Central memory CD4-positive, alpha-beta T cell (primary cell): ENCODE measurements at places on chromosomes 3 and 15.

GRCh38 chr3:14788644-14789043 is 30.1 kb upstream of the FGD5 start:
- no peak for DNase-seq

- no peak for DNase-seq
Measured at GRCh38 chr3:13034861-13035260, 38.4 kb downstream of the IQSEC1 start.

GRCh38 chr3:7977245-7978086 is 524.2 kb upstream of the LMCD1 start:
- no peak for DNase-seq

GRCh38 chr3:113018536-113019181 is 27.9 kb downstream of the GTPBP8 start:
- no peak for DNase-seq

DNA sequence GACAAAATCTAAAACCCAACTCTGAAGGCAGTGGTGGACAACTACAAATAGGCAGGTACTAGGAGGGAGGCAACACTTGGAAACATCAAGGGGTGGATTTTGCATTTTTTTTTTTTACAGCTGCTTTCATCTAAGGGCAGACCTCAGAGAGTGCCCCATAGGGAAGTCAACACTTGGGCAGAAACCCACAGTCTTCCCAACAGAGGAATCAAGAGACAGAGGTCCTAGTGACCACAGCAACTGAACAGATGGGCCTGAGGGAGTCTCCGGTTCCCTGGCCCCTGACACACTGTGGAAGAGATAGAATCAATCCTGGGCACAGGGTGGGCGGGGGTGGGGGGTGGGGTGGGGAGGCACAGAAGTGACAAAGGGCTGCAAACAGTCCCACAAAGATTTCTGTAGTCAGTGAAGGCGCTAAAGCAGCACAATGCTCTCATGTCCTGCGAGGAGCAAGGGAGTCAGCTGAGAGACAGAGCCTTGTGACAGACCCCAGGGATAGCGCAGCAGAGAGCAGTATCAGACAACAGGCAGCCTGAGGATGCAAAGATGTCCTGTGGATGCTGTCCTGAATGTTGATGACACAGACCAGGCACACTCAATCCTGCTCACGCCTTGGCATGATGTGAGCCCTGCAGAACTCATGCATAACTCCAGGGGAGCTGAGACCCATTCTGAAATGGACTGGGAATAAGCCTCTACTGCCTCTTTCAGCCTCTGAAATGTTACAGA is 6.9 kb upstream of the RFTN1 start:
- no peak for DNase-seq
